ENCODE measurements at places on chromosomes 4 and X.

- DNase-seq = no peak
These were observed 13.7 kb upstream of the KCTD8 start for GRCh38 chr4:44462259-44462658.

- DNase-seq = no peak
These were observed 117.4 kb upstream of the NUDT10 start for GRCh38 chrX:51215266-51215665.

DNA sequence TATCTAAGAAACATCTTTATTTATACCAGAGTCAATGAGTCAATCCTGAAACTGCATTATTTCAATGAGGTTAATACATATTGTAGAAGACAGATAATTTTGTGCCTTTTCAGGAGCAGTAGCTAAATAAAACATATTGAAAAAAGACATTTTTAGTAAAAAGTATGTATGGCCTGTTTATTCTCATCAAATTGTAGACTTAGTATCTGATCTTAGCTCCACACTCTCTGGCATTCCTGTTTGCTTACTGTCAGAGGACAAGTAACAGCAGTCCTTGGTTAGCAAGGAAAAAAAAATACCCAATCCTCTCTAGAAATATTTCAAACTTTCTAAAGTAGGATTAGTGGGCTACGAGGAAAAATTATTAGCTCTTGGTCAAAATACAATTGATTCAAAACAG, 50.5 kb upstream of the GUCY1A1 start:
- DNase-seq = peak; percentile 10

DNA sequence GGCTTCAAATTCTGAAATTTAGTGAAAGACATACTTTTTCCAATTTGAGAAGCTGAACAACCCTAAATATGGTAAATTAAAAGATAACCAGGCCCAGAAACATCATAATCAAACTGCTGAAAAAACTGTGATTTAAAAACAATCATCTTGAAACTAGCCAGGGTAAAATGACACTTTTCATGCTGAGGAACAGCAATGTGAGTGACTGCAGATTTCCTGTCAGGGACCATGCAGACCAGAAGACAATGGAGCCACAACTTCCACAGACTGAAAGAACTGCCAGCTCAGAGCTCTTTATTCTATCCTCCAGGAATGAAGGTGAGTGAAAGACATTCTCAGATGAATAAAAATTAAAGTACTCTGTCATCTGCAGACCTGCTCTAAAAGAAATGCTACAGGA, 73.3 kb downstream of the NAT8L start:
- DNase-seq = no peak

DNA sequence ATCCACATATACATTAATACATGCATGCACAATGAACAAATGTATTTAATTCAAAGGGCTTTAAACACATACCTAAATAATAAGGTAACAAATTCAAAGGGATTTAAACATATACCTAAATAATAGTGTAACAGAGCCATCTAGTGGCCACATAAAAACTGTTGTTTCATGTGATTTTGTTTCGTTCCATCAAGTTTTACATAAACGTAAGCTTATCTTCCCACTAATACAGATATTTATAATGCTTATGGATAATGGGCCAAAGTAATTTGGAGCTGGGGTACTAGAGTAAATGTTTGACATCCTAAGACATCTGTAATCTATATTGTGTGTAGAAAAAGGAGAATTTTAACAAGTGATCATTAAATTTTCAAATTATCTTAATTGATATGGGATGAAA, 82.3 kb downstream of the PRSS12 start:
- peak; percentile 44 for DNase-seq

DNA sequence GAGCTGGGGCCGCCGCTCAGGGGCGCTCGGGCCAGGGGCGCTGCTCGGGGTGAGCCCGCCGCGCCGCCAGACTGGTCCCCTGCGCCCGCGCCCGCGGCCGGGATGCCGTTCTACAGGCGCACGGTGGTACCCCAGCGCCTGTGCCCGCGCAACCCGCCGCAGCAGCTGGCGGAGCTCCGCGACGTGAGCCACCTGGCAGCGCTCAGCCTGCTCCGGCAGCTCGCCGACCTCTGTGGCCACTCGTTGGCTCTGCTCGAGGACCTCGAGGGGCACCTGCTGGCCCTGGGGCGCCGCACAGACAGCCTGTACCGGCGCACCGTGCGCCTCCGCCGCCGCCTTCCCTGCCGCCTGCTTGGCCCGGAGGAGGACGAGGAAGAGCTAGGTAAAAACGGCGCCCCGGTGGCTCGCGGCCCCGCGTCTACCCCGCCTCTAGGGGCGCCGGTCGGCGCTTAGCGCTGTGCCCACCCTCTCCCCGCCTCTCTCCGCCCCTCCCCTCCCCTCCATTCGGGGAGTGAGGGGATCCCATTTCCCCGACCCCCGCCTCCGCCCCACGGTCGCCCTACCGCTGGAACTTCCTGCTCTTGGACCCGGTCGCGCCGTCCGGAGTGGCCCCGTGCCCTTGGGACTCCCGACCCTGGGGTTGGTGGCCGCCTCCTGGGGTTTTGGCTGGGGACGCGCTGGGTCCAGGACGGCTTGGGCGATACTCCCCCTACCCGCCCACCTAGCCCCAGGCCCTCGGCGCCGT, 513 bp downstream of the NHSL2 start:
- no peak for DNase-seq

GRCh38 chr4:40843696-40844095, 93.9 kb downstream of the NSUN7 start:
- DNase-seq = no peak

GRCh38 chr4:181319629-181320028, 923.6 kb upstream of the TENM3 start:
- DNase-seq = no peak

DNA sequence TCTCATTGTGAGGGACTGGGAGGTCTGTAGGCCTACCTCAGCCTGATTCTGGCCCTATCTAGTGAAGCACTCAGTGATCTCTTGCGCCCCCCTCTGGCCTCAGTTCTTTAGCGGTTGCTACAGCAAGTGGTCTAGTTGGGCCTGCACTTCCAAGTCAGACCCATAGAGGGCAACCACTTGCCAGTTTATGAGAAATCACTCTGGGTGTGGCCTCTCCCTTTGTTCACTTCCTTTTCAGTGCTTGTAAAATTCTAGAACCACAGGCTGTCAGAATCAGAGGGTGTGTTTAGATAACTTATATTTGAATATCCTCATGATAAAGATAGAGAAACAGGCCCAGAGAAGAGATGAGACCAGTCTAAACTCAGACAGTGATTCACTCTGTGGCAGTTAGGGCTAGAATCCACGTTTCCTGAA, 60.9 kb upstream of the LAS1L start:
- DNase-seq = peak; percentile 89

DNA sequence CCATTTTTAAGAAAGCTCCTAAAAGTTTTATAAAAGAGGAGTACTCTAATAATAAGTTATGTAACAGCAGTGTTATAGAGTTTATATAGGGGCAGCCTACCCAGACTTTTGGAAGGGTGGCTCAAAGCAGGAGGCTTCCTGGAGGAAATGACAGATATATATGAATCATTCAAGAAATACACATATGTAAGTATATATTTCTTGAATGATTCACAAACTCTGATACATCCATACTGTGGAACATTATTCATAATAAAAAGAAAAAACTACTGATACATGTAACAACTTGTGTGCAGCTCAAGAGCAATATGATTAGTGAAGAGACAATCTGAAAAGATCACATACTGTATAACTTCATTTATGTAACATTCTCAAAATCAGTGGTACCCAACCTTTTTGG, 166.2 kb downstream of the WDFY3 start:
- no peak for DNase-seq

DNA sequence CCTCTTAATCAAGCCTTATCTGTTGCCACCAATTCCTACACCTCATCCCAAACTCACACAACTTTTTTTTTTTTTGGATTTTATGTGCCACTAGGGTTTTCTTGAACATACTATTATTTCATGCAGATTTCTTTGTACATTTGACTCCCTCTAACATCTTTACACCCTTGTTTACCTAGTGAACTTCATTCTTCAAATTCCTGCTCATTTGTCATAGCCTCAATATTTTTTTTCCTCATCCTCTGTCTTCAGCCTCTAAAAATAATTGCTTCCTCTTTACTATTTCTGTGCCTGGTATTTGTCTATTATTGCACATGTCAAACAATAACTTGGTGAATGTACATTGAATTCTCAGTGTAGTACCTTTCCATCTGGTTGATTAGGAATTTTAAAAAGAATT, 22.0 kb downstream of the NBDY start:
- no peak for DNase-seq

DNA sequence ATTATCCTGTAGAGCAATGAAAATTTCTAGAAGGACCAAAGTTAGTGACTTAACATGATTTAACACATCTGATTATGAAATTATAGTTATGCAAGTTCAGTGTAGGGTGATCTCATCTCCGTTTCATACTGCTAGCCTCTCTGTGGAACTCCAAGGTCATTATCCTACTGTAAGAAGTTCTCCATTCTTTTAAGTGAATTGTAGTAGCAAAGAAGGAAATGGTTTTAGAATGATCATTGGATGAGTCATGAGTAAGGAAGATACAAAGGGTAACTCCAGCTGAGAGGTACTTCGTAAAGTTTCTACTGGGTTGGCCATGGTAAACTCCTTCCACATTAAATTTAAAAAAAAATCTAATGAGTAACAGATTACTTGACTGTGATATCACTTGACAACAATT, 215.0 kb upstream of the GIMD1 start:
- peak; percentile 45 for DNase-seq

DNA sequence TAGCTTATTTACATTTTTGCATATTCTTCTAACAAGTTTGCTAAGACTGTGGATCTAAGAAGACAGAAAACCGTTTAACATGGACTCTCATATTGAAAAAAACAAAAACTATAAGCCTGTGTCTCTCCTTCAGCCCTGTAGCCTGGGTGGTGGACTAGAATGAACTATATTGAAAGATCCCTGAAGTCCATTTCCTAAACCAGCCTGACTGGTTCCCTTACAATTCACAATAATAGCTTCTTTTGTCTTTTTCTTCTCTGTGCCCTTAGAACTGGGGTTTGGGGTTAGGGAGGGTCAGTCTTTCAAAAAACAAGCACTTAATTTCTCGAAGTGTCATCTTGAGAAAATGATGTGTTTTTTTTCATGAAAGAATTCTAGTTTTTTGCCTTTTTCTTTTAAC, 59.0 kb downstream of the GSTCD start:
- no peak for DNase-seq

- DNase-seq = no peak
These were observed 105.0 kb downstream of the TBL1X start for GRCh38 chrX:9569876-9570301.

All from amniotic stem cell (primary cell).